ENCODE measurements at places on chromosomes 1 and 21.
A peak's percentile ranks its signal among the peaks of the same experiment; 100 is the strongest.

- no peak for DNase-seq
Measured at GRCh38 chr21:33202464-33203363, 27.0 kb upstream of the IFNAR2 start.

- DNase-seq, result peak; percentile 29
Measured at GRCh38 chr1:204465546-204466415, 28.8 kb downstream of the PIK3C2B start.

DNA sequence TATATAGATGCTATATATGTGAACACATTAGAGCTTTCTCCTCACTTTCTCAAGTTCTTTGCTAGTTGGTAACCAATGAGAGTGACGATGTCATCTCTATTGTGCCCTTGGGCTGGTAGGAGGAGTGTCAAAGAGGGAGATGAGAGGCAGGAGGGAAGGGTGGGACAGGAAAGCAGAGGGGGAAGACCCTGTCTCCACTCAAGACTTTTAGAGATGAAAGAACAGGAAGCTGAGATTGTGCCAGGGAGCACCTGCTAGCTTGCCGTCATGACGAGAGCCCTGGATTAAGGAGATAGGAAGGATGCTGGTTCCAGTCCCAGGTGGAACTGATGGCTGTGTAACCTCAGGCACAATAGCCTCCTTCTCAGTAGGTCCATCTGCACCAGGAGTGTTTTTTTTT is 16.7 kb downstream of the CNR2 start:
- DNase-seq, result no peak

DNA sequence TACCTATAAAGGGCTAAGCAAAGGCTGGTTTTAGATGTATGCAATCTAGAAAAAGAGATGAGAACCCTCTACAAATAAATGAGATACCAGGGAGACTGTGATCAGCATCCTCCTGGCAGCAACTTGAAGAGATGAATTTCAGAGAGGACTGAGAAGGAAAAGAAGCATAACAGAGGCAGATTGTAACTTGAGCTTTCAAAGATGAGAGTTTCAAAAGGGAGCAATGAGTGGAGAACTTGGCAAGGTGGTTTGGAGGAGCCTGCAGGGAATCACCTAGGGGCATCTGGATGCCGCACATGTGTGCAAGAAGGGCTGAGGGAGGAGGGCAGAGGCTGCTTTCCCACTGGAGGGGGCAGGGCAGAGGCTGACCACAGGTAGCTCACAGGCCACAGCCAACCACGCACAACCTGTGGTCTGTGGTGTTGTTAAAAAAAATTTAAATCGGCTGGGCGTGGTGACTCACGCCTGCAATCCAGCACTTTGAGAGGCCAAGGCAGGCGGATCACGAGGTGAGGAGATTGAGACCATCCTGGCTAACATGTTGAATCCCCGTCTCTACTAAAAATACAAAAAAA is 50.2 kb downstream of the PCNX2 start:
- DNase-seq, result no peak

DNA sequence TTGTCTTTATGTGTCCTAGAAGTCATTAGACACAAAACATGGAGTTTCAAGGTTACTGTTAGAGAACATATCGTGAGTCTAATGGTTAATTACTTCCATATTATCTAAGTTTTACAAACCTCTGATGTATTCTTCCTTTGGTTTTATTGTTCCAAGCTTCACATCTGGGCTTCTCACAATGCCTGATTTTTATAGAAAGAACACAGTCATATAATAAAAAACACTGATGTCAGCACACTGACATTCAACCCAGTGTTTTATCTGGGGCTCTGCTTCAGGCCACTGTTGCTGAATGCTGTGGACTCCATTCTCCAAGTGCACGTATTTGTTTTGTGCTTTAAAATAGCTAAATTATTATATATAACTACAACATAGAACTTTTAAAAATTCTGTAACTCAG is 232.9 kb downstream of the SMYD3 start:
- no peak for DNase-seq

GRCh38 chr1:50970931-50971582 is 1.0 kb downstream of the CDKN2C start:
- no peak for DNase-seq

DNA sequence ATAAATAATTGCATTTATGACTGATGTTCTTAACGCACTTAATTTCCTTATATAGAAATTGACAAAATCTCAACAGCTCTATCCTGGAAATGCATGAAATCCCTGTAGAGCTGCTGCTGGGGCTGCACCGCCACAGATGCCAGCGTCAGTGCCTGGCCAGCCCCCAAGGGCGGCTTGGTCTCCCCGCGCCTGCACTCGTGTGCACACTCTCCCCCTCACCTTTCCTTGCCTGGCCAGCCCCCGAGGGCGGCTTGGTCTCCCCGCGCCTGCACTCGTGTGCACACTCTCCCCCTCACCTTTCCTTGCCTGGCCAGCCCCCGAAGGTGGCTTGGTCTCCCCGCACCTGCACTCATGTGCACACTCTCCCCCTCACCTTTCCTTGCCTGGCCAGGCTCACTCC is 11.3 kb downstream of the TPRG1L start:
- DNase-seq, result no peak

DNA sequence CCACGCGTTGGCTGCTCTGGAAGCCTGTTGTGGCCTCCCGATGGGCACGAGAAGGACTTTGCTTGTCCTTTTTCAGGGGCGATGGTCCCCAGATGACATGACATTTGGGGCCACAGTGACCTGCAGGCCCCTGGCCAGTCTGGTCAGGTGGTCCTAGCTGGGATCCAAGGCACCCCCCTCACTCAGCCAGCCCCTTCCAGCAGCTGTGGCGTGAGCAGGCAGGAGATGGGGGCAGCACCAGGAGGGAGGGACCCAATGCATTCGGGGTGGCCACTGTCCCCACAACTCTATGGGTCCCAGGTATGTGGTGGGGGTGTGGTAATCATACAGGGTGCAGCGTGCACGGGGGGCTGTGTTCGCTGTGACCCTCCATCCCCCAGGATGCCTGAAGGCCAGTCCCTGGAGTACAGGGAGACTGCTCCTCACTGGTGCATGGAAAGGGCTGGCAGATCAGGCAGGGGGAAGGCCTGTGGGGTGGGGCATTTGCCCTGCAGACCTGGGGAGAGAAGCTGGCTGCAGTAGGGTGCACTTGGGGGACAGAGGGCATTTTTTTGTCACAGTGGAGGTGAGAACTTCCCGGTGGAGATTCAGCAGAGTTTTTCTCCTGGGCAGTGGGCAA is 31.7 kb downstream of the WNT3A start:
- no peak for DNase-seq

DNA sequence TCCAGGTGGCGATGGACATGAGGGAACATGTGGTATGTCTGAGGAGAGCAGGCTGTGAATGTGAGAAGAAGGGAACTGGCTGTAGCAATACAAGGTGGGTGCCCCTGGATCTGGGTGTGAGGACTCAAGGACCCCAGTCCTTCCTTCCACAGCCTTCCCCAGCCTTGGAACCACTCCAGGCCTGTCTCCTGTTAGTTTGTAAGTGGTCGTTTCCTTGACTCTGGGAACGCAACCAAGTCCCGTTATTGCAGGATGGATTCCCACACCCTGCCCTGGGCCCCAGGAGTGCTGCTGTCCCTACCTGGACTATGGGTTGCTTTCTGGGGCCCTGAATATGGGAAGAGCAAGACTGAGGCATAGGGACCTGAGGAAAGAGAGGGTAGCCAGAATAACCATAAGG is 47.2 kb upstream of the VANGL1 start:
- no peak for DNase-seq

DNA sequence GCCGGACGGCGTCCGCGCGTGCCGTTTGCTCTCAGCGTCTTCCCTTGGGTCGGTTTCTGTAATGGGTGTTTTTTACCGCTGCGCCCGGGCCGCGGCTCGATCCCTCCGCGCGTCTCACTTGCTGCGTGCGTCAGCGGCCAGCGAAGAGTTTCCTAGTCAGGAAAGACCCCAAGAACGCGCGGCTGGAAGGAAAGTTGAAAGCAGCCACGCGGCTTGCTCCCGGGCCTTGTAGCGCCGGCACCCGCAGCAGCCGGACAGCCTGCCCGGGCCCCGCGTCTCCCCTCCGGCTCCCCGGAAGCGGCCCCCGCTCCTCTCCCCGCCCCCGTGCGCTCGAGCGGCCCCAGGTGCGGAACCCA is 159.8 kb downstream of the RUNX1 start:
- peak; percentile 77 for DNase-seq

- no peak for DNase-seq
Measured at GRCh38 chr1:59046134-59046533, 250.8 kb upstream of the FGGY start.

DNA sequence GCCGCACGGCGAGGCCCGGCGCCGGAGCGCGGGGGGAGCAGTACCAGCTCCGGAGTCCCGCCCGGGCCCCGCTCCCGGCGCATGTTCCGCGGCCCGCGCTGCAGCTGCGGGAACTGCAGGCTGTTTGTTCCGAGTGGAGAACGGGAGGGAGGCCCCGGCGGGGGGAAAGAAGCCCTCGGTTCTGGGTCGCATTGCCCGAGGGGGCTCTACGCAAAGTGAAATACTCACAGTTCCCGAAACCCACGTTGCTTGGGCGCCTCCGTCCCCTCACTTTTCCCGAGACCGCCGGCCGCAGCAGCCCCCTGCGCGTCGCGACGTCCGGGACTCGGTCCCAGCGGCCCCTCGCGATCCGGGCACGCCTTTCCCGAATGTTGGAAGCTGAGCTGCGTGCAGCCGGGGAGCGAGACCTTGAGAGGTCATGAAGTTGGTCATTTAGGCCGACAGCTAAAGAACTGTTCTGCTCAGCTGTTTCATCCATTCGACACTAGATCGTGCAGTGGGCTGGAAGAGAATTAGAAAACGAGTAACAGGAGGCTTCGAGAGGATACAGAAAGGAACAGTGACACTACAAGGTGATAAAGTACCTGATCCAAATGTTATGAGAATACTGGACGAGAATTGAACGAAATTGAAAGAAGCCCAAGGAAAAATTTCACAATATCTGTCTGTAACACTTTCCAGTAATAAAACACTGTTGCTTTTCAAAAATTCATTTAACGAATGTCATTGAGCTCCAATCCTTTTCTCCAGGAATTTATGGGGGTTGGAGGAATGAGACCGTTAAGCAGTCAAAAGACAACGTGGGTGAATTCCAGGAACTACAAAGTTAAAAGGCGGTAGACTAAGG is 657 bp upstream of the LIN9 start:
- DNase-seq, result peak; percentile 34

DNA sequence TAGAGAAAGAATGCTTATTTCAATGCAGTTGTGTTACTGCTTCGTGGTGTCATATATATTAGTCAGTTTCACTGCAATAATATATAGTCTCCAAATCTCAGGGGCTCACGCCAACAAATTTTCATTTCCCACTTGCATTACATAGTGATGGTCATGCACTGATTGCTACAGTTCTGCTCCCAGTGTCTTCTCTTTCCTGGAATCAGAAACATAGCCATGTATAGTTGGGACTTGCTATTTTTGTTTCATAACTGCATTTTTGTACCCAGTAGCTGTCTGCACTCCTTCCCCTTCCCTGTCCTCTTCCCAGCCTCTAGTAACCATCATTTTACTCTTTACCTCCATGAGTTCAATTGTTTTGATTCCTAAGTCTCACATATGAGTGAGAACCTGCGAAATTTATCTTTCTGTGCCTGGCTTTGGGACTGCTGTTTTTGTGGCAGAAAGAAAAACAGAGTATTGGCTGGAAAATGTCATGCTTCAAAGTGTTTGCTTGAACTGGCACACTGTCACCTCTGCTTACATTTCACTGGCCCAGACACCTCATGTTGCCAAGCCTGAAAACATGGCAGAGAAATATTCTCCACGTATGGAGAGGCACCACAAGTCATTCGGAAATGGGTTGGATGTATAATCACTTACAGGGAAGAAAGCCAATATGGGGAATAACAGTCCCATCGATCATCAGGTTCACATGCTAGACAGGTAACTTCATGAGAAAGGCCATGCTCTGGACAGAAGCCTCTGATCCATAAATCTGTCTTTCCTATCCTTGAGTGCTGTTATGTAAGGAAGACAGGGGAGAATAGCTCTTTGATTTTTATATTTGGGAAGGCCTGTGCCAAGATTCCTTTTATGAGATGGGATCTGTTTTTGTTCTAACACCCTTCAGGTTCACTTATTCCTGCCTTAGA is 60.4 kb upstream of the BACH1 start:
- peak; percentile 54 for DNase-seq

DNA sequence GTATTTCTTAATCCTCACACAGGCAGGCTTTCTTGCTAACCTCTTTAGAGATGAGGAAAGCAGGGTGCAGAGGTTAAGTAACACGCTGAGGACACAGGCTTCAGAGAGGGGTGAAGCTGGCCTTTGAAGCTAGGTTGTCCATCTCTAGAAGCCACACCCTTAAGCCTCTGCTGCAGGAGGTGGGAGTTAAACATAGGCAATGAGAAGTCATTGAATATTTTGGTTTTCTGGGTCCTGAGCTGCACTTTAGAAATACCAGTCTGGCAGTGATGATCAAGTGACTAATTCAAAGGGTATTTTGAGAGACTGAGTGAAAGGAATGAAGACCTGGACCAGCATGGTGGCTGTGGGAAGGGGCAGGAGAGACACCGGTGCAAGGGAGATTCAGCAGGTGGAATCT is 9.9 kb downstream of the KCNJ15 start:
- DNase-seq, result peak; percentile 82

DNA sequence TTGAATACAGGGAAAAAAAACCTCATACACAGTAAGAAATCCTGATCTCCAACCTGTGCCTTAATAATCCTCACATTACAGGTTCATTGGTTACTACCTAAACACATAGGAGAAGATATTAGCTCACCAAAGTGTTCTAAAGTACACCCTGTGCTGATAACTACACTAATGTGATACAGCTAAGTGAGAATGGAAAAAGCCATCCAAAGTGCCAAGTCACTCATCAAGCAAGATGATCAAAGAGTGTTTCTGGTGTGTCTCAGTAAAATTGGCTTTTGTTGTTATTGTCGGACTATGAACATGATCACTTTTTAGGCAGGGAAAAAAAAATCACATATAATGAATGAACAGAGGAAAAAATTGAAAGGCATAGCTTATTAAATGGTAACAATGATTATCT is 31.4 kb downstream of the EPS15 start:
- DNase-seq, result no peak

GRCh38 chr1:184359909-184360308 is 26.9 kb upstream of the C1orf21 start:
- no peak for DNase-seq

DNA sequence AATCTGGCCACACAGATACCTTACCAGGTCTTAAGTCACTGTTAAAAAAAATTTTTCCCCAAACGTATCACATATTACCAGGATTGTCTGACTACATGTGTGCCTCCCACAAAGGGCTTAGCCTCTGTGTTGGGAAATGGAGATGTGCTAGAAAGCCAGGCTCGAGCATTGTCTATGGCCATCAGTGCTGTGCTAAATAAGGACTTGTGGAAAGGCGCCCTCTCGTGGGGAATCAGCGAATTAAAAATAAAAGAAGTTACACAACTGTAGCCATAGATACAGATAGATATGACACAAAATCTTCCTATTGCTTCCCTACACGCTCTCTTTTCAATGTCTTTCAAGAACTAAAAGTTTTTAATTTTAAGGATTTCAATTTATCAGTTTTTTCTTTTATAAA is 47.5 kb upstream of the CRNN start:
- peak; percentile 54 for DNase-seq

GRCh38 chr1:8473891-8474300 is 156.0 kb downstream of the SLC45A1 start:
- no peak for DNase-seq

Data from fibroblast of villous mesenchyme (primary cell).